ENCODE measurements at places on chromosomes 2 and 18.

GRCh38 chr2:159890551-159891266 lies 92.7 kb upstream of the CD302 start:
- DNase-seq: no peak

GRCh38 chr2:230505162-230505561 lies 89.2 kb downstream of the SP100 start:
- no peak for DNase-seq

DNA sequence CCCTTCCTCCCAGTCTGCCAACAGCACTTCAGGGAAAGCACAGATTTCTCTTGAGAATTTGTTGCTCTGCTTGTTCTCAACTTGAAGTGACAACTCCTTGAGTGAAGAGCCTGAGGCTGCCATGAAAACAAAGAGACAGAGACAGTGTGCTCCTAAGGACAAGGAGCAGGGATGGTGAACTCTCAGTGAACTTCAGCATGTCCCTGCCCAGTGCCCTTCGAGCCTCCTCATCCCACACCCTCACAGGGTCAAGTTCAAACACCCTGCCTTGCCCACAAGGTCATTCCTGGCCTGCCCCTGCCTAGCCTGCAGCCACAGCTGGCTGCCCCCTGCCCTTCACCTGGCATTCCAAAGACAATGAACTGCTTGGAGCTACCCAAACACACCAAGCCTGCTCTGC lies 343.5 kb upstream of the KLHL29 start:
- no peak for DNase-seq

- no peak for DNase-seq
These were observed 11.7 kb upstream of the ACYP2 start for GRCh38 chr2:54103454-54104314.

DNA sequence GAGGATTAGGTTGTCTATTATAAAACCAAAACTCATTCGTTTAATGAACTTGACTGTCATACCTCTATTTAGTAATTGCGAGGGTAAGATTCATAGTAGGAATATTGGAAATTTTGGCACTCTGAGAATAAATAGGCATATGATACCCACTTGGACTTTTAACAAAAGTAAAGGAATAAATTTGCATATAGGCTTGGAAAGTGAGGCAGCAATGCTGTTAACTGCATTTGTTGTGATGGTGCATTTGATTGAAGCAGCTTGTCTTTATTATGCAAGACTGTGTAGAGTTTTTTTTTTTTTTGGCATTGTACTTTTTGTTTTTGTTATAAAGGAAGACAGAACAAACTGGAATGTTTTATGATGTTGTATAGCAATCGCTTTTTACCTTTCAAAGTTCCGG lies 18.9 kb downstream of the ITGB1BP1 start:
- DNase-seq: no peak

DNA sequence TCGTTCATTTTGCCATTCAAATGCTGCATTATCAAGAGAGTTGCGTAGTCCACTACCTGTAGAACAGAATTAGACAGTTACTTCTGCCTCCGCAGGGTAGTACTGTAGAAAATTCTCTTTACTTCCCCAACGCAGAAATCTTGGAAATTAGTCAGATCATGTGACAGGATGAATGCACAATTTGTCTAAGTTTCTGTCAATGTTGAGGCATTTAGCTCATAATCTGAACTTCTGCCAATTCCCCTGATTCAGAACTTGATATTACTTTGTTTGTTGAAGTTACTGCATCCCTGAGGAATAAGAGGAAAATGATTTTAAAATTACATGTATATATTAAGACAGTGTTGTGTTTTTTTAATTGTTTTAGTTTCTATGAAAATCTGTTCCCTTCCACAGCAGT lies 83.4 kb downstream of the TTC27 start:
- no peak for DNase-seq
